Amniotic stem cell (primary cell): ENCODE measurements at places on chromosomes 3 and 15.

DNA sequence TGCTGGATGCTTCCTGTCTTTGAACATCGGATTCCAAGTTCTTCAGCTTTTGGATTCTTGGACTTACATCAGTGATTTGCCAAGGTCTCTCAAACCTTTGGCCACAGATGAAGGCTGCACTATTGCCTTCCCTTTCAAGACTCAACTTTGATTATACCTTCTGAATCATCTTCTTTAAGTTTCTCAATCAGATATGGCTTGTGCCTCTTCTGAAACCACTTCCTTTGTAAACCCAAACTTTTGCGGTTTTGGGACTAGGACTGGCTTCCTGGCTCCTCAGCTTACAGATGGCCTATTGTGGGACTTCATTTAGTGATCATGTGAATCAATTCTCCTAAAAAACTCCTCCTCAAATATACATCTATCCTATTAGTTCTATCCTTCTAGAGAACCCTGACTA, 47.1 kb upstream of the CADPS start:
- no peak for DNase-seq

- DNase-seq, result no peak
Measured at GRCh38 chr3:83457551-83457950, 1501.2 kb upstream of the CADM2 start.

DNA sequence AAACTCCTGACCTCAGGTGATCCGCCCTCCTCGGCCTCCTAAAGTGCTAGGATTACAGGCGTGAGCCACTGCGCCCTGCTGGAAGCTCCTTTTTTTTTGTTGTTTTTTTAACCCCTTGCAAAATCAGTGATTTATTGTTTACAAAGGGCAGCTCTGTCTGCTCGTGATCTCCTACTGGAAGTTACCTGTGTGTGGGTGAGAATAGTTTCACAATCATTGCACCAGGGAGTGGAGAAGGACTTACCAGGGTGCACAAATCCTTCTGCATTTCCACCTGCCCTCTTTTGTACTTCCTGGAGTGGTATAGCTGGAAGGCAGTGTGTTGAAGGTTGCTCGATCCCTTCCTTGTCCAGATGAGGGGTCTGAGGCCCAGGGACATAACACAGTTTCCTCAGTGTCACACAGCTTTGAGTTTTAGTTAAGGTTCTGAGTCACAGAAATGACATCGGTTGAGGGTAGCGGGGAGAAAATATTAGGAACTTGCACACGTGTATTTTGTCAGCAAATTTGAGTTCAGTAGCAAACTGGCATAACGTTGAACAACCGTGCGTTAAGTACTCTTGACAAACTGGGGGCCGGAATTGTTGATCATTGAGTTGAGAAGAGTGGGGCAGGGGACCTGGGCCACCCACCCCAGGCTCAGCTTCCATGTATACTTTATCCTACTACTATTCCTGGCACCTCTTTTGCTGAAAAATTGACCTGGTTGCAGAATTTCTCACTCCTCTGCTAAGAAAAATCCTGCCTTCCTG, 11.3 kb upstream of the TRAK1 start:
- no peak for DNase-seq

- DNase-seq, result no peak
Measured at GRCh38 chr3:115330430-115330829, 183.3 kb upstream of the ZBTB20 start.

DNA sequence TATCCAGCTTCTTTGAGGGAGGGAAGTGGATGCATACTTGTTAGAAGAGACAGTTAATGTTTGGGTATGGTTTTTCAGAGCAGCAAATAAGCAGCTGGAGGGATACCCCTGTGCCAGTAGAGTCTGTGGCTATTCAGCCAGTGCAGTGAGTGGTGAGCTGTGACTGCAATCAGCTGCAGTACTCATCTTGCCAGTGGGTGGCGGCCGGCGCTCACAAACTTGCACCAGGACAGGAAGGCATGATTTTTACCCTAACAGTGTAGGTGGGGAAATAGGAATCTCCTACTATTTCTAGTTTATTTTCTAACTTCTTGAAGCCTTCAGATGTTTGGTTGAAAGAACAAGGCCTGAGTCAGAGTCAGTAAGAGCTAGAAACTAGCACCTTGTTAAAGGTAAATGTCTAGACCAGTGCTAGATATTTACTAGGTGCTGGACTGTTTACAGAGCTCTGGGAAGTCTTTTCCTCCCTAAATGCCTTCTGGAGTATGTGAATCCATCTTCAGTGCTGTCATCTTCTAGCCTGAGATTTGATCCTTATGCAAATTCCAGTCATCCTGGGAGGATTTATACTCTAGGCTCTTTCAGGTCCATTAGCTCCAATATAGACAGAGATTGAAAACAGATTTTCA, 23.6 kb downstream of the TIMP4 start:
- DNase-seq, result no peak

- no peak for DNase-seq
Measured at GRCh38 chr3:122365073-122365472, 18.0 kb downstream of the MIX23 start.

GRCh38 chr3:52153389-52154096, 680 bp downstream of the POC1A start:
- DNase-seq, result no peak

GRCh38 chr3:170352936-170353335, 4.6 kb upstream of the SKIL start:
- no peak for DNase-seq

DNA sequence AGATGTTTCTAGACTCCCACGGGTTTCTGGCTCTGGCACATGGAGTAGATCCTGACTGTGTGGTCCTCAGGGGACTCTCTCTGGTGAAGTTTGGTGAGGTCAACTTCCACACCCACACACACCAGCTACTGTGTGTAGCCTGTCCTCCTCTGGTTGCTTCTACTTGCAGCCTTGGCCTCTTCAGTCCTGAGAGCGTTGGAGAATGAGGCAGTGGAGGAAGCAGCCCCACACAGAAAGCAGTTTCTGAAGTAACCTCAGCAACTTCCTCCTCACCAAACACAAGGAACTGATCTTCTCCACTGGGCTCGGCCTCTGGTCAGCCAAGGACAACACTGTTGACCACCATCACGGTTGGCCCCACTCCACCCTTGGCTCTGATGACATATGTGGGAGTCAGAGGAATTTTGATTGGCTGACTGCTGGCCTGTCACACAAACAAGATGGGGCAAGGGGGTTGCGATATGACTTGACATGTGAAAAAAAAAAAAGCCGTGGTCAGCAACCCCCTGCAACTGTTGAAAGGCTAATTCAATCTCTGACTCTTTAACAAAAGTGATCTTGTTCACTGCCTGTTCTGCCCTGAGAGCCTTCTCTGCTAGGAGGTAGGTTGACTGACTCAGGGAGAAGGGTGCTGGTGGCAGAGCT, 19.6 kb downstream of the CD86 start:
- no peak for DNase-seq

DNA sequence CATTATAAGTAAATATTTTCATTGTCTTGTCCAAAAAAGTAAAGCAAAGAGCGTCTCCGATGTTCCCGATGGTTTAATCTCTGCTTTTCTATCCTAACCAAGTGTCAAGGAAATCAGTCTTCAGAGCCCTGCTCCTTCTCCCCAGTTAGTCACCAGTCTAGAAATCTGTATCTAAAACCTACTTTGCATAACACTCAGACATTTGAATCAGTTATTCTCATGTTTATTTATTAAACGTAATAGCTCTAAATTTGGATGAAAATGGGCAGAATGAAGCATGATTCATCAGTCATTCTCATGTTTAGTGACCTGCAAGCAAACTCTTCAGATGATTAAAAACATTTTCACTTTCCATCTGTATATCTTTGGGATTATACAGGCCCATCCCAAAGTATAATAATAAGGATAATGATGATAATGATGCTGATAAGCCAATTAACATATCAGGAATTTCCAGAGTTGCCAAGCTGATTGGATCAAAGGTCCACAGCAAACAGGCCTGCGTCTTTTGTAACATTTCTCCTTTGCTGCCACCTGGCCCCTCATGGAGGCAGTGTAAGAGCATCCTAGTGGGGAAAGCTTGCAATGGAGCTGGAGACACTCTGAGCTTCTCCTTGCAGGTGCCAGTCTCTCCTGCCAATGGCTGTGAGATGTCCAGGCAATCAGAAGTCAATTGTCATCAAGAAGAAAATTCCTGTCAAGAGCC, 273.9 kb downstream of the IGSF11 start:
- DNase-seq, result no peak

- no peak for DNase-seq
Measured at GRCh38 chr3:134260987-134261386, 10.3 kb upstream of the RYK start.

DNA sequence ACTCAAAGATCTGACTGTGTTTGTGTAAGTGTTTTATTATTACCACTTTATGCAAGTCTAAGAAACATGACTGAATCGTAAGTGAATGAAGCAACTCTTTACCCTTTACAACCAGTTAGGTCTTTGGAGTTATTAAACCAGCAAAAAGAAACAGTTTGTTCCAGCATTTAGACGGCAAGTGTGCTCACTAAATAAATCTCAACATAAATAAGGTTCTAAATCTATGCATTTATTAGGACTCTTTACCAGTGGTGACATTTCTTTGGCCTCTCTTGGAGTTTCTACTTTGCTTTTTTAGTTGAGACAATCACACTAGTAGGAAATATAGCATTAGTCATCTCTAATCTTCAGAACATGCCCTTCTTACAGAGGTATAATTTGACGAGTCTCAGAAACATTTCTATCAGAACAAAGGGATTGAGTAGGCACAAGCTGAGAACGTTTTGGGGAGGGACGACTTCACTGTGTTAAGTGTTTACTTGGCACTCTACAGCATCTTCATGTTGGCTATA, 739.9 kb upstream of the NR2F2 start:
- no peak for DNase-seq

DNA sequence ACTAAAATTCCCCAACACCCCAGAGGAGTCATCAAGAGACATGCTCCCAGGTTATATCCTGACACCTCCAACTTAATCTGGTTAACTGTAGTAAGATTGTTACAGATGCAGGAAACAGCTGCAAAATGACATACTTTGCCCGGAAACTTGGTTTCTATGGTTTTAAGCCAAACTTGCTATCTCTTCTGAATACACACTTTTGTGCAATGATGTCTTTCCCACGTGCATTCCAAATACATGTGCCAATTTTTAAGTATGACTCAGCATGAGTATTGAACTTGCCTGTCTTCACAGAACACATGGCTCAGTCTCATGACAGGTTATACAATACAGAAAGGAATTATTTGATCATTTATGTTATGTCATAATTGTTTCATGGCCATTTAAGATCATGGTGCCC, 207.0 kb upstream of the DCBLD2 start:
- DNase-seq, result peak; percentile 54

DNA sequence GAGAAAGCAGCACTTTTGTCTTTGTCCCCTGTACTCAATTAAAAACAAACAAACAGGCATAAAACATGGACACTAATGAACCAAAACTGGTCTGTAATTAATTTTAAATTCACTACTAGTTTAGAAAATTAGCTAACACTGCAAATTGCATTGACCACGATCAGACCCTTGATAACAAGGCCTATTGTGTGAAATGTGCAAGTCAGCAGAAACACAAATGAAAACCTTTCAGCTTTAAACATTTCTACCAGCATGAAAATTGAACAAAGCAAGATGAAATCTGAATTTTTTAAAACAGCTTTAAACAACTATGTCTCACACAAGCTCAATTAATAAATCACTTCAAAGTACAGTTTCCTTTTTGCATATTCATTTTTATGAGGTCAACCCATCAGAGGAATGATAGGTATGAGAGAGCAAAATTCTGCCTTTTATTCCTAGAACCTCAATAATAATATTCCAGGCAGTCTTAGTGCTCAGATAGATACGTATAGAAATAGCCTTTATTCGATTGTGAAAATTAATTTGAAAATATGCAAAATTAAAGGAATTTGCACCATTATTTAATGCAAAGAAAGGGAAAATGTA, 27.0 kb upstream of the CHMP2B start:
- no peak for DNase-seq

- DNase-seq, result no peak
Measured at GRCh38 chr15:40743921-40744814, 10.9 kb downstream of the RMDN3 start.

GRCh38 chr3:193593668-193594030, 641 bp downstream of the OPA1 start:
- DNase-seq, result peak; percentile 20

DNA sequence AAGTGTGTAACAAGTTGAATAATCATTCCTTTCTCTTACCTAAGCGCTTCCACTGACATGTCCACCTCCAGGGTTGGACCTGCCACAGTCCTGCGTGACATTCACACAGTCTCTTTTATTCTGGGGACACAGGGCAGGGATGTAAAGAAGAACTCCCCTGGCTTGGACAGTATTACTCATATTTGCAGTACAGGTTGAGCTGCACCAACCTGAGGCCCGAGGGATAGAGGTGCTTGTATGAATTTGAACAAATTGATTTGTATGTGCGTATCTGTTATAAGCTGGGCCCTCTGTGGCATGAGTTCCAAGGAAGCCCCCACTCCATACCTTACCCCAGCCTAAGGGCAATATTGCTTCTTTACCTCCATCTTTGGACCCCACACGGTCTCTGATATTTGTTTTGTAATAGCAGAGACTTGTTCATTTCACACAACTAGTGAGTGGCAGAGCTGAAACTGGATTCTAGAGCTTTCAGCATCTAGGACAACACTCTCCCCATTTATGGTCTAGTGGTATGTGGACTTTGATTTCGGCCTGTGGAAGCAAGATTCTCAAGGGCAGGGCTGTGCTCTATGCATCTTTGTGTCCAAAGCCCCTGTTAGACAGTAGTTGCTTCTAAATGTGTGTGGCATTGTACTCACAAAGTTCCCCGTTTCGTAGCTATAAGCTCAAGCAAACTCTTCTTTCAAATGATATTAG, 39.2 kb downstream of the FAH start:
- no peak for DNase-seq

DNA sequence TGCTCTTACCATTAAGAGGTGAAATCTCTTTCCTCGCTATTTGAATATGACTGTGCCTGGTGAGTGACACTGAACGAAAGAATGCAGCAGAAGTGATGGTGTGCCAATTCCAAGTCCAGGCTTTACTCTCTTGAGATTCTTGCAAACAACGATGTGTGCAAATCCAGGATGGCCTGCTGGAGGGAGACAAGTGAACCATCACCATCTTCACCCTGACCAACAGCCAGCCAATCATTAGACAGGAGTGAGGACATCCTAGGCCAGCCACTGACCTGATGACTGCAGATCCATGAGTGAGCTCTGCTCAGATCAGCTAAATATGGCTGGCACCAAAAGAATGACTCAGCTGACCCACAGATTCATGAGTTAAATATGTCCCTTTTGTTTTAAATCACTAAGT, 878.0 kb downstream of the PDCD6IP start:
- peak; percentile 13 for DNase-seq

DNA sequence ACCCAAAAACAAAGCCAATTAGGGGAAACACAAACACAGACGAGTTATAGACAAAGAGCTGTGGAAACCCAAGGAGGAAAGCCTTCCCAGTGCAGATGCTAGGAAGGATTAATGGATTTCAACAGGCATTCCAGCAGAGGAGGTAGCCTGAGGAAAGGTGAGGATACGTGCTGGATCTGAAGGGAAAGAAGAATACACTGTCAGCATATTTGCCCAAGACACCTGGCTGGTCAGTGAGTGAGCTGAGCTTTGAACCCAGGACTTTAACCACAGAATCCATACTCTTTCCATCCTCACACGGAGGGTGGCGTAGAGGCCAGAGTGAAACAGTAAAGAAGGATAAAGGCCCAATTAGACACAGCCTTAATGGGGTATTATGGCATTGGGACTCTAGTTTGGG, 9.1 kb upstream of the BFSP2 start:
- DNase-seq, result no peak

- no peak for DNase-seq
Measured at GRCh38 chr3:73448761-73449301, 175.9 kb downstream of the PDZRN3 start.
